ENCODE measurements at places on chromosomes 2 and 18.
A peak's percentile ranks its signal among the peaks of the same experiment; 100 is the strongest.

DNA sequence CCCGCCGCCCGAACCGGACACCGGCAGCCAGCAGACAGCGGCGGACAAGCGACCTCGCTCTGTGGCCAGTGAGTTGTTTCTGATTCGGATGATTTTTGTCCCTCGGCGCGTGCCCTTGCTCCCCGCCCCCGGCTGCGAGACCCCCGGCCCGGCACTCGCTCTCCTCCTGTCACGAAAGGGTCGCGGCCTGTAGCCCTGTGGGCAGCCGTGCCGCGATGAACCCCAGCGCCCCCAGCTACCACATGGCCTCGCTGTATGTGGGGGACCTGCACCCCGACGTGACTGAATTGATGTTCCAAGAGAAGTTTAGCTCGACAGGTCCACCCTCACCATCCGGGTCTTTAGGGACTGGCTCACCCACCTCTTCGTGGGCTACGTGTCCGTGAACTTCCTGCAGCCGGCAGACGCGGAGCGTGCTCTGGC, 1257.5 kb upstream of the ACVR2A start:
- DNase-seq = no peak

DNA sequence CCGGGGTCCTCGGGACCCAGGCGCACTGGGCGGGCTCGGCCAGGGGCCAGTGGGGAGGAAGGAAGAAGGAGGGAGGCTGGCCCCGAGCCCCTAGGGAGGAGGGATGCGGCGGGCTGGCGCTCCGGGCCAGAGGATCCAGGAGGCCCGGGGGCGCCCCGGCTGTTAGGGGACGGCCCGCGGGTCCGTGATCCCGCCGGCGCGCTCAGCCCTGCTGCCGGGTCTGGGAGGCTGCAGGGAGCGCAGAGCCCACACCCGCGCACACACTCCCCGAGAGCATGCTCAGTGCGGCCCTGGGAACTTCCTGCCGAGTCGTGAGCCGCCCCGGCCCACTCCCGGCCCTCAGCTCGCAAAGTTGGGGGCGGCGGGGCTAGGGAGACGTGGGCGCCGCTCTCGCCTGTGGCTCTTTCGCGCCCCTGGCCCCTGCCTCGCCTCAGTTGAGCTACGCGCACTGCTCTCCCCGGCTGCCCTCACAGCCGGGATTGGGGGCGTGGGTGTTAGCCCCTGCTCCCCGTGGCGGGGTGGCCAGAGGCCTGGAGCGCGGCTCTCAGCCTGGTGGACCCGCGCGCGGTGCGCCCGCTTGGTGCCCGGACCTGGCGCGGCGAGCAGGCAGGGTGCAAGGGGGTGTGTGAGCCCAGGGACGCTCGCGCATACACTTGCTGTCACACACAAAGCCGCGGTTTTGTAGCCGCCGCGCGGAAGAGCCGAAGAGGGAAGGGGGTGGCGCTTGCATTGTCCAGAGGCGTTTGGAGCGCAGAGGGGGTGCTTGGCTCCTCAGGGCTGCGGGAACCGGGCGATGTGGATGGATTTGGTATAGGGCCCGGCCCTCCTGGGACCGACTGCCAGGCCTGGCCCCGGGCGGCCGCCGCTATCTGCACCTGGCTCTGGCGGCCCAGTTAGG, 132.9 kb upstream of the MGAT5 start:
- DNase-seq = peak; percentile 35

DNA sequence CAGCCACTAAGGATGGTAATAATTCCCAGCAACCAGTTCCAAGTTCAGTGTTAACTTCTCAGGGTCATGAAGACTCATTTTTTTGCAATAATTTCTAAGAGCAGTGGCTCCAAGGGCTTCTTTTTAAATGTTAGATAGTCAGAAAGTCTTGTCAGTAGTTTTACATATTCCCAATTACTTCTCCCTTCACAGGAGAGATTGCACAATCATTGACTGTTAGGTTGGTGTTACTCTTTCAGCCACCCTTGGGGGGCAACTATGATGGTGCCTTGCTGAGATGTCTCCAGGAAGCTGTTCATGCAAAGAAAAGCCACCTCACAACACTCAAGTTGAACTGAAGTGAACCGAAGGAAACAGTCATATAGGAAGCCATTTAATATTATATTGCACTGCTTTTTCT, 127.9 kb upstream of the DOCK10 start:
- DNase-seq = no peak

GRCh38 chr2:21281384-21281783, 157.6 kb downstream of the TDRD15 start:
- no peak for DNase-seq
